ENCODE measurements at places on chromosomes 2 and 18.

GRCh38 chr2:226116346-226116745 is 683.3 kb downstream of the IRS1 start:
- DNase-seq = no peak

- no peak for DNase-seq
Measured at GRCh38 chr2:31414601-31415241, at the start of gene XDH. Gene XDH, minus strand, starts transcription at chr2:31414742. Its CDS starts 76 bp downstream, at chr2:31414666.

DNA sequence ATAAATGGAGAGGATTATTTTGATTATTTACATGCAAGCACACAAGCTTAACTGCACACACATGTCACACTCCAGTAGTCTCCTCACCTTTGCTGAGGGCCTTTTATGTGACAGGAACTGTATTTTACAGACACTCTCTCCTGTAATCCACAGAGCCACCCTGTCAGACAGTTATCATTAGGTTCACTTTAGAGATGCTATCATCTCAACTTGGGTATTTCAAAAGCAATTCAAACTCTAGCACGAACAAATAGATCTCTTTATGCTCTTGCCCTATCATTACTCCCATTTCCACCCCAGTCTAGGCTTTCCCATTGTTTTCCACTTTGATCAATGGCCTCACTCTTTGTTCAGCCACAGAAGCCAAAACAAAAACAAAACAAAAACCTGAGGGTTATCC is 281.2 kb upstream of the EPHA4 start:
- DNase-seq = no peak

- DNase-seq = no peak
Measured at GRCh38 chr2:19857100-19857499, 44.7 kb downstream of the TTC32 start.

Measured in hematopoietic multipotent progenitor cell treated with erythropoietin and hydrocortisone succinate and interleukin-3 and kit ligand, for 17 days (in vitro differentiated cells).